Stimulated activated CD4-positive, alpha-beta T cell treated with anti-CD3 and anti-CD28 coated beads, TNF-alpha, amount 100 ng/mL, for 24 hours (primary cell): ENCODE measurements at places on chromosomes 2 and 18.

DNA sequence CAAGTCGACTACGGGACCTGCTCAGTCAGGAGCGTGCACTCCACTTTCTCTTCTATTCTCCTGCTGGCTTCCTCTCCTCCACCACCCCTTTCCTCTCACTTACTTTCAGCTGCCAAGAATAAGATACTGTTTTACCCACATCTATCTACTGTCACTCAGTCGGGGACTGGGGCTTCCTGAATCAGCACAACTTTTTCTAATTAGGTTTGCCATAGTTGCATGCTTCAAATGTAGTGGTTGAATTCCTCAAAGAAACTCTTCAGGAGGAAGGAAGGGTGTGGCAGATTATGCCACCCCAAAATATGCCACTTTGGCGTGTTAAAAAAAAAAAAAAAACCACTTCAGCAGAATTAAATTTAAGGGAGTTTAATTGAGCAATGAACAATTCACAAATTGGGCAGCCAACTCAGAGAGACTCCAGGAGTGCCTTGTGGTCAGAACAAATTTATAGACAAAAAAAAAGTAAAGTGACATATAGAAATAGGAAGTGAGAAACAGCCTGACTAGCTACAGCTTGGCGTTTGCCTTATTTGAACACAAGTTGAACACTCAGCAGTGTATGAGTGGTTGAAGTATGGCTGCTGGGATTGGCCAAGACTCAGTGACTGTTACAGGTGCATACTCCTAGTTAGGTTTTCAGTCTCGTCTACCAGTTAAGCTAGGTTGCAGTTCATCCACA is 32.5 kb upstream of the RMDN2 start:
- no peak for DNase-seq

DNA sequence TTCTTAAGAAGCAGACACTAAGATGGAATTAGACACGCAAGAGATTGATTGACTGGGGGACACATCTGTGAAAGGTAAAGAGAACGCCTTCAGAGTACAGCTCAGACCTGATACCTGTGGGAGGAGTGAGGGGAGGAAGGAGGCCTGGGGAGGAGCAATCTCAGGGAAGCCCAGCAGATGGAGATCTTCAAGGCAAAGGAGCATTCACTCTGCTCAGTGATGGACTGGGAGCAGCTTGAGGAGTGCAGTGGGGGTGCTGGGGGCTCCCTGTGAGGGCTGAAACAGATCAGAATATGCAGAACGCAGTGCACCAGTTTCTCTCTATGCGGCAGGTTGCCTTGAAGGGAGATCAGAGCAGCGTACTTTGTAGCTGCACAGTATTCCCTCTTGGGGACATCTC is 103.7 kb upstream of the ATP8B1 start:
- no peak for DNase-seq

- DNase-seq, result no peak
Observed at GRCh38 chr2:66432801-66433694, 1.9 kb upstream of the MEIS1 start.

DNA sequence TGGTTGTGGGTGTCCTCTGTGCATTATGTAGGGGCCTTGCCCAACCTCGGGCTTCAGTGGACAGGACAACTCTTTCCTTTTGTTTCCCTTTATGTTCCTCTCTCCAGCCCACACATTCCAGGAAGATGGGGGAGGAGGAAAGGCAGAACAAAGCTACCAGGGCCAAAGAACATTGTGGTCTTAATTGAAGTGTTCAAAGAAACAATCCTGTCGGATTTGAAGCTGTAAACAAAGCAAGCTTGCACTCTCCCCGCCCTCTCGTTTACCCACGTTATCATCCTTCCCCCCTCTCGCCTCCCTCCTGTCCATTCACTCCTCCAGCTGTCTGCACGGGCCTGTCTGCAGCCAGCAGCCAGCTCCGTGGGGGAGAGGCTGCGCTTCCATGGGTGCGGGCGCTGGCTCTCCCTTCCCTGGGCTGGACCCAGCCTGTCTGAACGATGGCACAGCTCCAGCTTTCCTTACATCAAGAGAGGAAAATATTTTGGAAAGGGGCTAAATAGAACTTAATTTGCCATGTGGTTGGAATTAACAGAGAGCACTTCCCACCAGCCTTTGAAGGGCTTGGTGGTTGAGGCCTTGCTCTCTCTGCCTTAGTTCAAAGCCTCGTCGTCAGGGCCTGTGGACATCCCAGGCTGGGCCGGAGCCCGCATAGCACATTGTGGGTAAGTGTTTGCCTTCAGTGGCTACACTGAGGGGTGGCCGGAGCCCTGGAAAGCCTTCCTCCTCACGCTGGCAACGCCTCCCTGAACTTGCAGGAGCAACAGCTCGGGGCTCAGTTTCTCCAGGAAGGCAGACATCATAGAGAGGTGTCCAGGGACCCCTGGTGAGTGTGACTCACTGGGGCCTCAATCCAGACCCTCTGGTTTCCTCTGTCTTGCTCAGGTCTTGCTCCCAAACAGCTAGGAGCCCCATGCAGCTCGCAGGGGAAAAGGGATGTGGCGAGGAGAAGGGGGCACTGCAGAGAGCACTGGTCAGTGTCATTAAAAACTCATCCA is 60.6 kb upstream of the HS6ST1 start:
- DNase-seq, result no peak

DNA sequence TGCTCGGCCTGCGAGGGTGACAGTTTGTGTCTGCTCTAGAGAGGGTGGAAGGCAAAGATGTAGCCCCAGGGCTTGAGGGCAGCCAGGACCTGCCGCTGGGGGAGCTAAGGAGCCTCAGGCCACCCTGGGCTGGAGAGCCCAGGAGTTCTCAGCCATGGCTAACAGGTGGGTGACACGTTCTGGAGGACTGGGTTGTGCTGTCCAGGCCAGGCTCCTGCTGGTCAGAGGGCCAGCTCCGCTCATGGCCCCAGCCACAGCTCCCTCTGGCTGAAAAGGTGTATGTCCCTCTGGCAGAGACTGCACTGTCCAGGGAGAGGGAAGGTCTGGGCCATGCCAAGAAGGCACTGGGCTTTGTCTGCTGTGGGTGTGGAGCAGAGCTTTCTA is 19.2 kb downstream of the TMEM185B start:
- no peak for DNase-seq

- DNase-seq, result no peak
Observed at GRCh38 chr2:196372811-196373664, 201.7 kb upstream of the STK17B start.

GRCh38 chr2:10397878-10398277 is 50.2 kb downstream of the ODC1 start:
- DNase-seq, result no peak

DNA sequence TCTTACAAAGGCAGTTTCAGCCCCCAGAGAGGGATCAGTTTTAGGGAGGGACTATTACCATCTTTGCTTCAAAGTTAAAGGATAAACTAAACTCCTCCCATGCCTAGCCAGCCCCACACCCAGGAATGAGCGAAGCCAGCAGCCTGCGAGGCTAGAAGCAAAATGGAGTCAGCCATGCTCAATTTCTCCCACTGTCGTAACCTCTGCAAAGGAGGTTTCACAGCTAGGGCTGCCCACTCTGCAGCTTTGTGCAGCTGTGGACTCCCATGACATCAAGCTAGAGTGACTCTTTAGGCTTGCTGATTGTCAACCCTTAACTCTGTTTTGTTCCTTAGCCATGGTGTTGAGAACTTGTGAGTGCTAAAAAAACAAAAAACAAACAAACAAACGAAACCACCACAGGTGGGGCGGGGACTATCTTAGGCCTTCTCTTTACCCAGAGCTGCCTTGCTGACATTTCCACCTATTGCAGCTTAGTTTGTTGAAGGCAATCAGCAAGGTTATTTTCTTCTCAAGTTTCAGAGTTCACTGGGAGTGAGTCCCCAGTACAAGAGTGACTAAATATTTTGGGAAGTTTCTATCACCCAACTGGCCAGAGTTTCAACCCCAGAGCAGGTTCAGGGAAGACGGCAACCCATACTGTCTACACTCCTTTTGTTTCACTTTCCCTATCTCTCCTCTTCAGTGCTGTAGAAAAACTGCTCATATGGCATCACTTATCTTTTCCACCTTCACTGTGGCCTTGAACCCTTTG is 592.1 kb downstream of the XIRP2 start:
- no peak for DNase-seq

GRCh38 chr2:204586444-204587180 is 41.3 kb downstream of the PARD3B start:
- DNase-seq, result no peak

DNA sequence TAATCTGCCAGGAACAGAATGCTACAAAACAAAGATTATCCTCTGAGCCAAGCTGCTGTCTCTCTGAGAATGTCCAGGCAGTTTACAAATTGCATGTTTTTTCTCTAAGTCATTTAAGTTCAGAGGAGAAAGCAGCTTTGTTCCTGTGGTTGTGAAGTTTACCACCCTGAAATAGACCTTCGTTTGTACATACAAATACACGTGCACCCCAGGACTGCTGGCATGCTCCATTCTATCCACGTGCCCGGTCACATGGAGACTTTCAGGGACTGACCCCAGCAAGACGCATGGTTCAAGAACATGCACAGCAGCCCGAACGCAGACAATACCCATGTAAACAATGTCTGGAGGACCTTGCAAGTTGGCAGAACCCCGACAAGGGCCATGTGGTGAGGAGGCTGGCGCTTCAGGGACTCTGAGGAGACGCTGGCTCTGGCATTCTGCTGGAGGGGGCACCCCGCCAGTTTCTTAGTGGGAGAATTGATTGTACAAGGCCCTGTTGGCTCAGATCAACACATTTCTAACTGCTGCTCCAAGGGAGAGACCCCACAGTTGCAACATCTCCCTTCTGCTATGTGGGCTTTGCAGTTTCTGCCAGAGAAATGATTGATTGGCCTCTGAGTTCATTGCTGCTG is 33.3 kb downstream of the FAM178B start:
- DNase-seq, result no peak

GRCh38 chr2:148545390-148546256 is 98.9 kb upstream of the EPC2 start:
- DNase-seq, result no peak

- no peak for DNase-seq
Observed at GRCh38 chr2:19933351-19933981, 31.7 kb upstream of the TTC32 start.

GRCh38 chr2:188291617-188292347 is at the start of gene GULP1:
TSS of gene GULP1 (plus strand) at chr2:188291874. CDS start at chr2:188477703, 185,829 bp downstream.
- DNase-seq, result no peak

GRCh38 chr2:229642371-229642770 is 72.0 kb downstream of the DNER start:
- no peak for DNase-seq

GRCh38 chr2:170974304-170974993 is 45.4 kb downstream of the GORASP2 start:
- DNase-seq, result no peak

DNA sequence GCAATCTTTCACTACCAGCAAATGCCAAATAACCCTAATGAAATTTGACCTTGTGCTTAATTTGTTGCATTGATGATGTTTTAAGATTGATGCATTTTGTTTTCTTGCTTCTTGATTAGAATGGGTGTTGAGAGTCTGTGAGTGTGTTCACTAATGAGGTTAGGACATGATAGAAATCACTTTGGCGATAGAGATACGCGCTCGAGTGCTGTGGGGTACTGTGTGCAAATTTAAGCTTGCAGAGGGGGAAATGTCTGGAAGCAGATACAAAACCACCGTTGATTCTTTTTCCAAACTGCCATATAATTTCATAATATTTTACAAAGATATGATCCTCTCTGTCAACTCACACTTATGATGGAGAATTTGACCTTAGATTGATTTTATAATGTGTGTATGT is 200.9 kb downstream of the PIEZO2 start:
- DNase-seq, result no peak

GRCh38 chr2:217755027-217755745 is 247.6 kb downstream of the TNS1 start:
- DNase-seq, result no peak

- DNase-seq, result no peak
Observed at GRCh38 chr2:178846458-178846802, 39.2 kb upstream of the TTN start.

DNA sequence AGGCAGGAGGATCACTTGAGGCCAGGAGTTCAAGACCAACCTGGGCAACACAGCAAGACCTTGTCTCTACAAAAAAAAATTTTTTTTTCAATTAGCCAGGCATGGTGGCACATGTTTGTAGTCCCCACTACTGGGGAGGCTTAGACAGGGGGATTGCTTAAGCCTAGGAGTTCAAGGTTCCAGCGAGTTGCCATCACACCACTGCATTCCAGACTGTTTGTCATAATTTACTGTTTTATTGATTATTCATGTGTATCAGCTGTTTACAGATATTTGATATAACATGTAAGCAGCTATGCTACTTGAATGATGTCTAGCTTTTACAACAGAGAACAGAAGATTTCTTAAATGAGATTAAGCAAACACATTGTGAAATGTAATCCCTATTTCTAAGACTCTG is 35.3 kb downstream of the DSG2 start:
- DNase-seq, result no peak

DNA sequence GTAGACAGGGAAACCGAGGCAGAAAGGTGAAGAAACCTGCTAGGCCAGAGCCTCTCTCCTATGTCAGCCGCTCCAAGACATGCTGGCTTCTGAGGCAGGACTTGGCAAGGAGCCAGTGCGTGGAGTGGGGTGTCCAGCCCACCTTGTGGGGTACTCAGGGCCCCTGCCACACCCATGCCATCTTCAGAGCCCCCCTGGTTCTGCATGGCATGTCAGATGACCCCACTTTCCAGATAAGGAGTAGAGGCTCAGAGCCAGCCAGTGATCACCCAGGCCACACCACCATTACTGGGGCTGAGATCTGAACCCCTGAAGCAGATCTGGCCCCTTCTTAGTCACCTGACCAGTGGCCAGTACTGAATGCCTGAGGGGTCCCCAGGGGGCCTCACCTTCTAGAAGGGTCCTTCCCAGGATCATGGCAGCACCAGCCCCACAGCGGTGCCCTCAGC is 14.7 kb downstream of the CROCC2 start:
- no peak for DNase-seq

DNA sequence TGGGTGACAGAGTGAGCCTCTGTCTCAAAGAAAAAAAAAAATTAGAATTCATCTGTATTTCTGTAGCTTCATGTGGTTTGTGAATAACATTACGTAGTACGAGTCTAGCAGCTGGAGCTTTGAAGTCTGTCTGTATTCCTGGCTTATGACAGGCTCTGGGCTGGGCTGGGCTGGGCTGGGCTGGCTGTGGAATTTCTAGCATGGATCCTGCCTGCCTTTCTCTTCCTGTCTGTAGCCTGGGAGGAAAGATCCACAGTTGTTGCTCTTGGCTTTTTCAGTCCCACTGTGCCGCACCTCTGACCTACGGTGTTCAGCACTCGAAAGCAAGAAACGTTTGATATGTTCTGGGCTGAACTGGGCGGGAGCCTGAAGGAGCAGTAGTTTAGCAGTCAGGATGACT is 55.4 kb downstream of the BOLA3 start:
- no peak for DNase-seq

GRCh38 chr18:59323931-59324622 is 5.6 kb upstream of the CPLX4 start:
- no peak for DNase-seq

- DNase-seq, result no peak
Observed at GRCh38 chr2:161246281-161246680, 61.9 kb upstream of the PSMD14 start.

GRCh38 chr2:33577668-33578067 is 21.4 kb downstream of the FAM98A start:
- no peak for DNase-seq

GRCh38 chr18:43571078-43571689 is 293.9 kb upstream of the SYT4 start:
- no peak for DNase-seq

GRCh38 chr2:155980941-155981560 is 351.5 kb downstream of the NR4A2 start:
- DNase-seq, result no peak
